ENCODE measurements at places on chromosomes 4 and X. TPM values are rescaled to one million over a fixed set of nuclear protein-coding genes. Genes with fewer than 3 reads are reported as not detected.

The AWAT2 gene
- not detected for total RNA-seq

DNA sequence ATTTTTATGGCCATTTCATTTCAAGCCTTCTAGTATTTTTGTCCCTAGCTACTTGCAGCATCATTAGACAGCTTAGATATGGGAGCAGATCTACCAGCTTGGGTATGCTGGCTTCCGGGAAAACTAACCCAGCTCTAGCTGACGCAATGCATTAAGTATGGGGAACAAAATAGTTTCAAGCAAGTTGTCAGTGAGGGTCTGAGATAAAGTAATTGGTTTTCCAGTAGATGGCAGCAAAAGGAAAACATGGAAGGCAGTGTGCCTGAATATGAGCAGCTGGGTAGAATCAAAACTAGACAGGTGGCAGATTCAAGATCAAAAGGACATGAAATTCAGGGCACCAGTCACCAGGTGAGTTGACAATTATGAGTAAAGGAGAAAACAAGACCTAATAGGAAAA, 340.9 kb upstream of the CTSO start:
- H3K36me3 ChIP-seq: no peaks in the 10 kb centered on the region
- no peaks in the 10 kb centered on the region for H3K27me3 ChIP-seq
- no peak overlapping the region for H3K4me3 ChIP-seq
- H3K4me1 ChIP-seq: no peaks in the 10 kb centered on the region
- no peak for DNase-seq

DNA sequence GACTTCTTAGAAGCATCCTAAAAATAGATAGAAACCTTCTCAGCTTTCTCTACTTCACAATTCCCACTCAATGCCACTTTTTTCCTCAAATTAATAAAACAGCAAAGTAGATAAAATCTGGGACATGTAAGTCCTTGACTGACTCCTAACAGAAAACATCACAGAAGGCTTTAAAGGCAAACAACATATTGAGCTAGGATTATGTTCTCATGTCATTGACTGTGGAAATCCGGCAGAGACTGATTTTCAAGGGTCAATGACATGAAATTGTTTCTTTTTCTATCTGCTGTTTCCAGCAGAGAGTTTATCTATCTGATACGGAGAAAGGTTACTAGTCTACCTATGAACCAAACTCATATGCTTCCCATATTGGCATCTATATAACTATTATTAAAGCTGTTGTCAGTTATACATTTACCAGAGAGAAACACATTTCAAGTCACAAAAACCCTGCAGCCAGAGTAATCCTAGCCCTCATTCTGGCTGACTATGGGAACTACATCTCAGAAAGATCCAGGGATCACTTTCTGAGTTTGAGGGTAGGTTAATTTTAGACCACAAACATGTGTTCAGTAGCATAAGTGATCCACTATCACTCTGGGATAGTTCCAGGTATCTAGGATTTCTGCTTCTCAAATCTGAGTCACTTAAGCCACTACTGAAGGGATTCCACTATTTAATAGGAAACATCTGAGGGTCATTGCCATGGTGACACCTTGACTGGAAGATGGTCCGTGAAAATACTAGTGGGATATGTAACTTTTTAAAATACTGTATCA, 147.6 kb downstream of the PPP3CA start:
- H3K27me3 ChIP-seq: no peaks in the 10 kb centered on the region
- no peak overlapping the region for H3K4me3 ChIP-seq
- H3K27ac ChIP-seq: no peak overlapping the region
- no peak for DNase-seq
- no peaks in the 10 kb centered on the region for H3K36me3 ChIP-seq
- peaks cover 12% of the 10 kb centered on the region for H3K4me1 ChIP-seq

GRCh38 chr4:25100021-25100555, 60.2 kb downstream of the SEPSECS start:
- no peak overlapping the region for H3K27ac ChIP-seq
- no peaks in the 10 kb centered on the region for H3K36me3 ChIP-seq
- H3K27me3 ChIP-seq: no peaks in the 10 kb centered on the region
- no peak for DNase-seq
- no peak overlapping the region for H3K4me3 ChIP-seq

The FAM53A gene
- 1.4 TPM for total RNA-seq
